ENCODE measurements at places on chromosomes 2 and 18.

DNA sequence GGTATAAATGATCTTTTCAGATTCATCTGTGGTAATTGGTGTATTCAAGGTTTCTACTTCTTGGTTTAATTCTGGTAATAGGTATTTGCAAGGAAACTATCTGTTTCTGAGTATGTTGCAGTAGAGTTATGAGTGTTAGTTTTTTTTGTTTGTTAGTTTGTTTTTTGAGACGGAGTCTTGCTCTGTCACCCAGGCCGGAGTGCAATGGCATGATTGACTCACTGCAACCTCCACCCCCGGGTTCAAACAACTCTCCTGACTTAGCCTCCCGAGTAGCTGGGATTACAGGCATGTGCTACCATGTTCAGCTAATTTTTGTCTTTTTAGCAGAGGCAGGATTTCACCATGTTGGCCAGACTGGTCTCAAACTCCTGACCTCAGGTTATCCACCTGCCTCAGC is 60.9 kb upstream of the IL1R2 start:
- DNase-seq: no peak

- peak; percentile 32 for DNase-seq
Observed at GRCh38 chr2:138827426-138828054, 47.4 kb upstream of the NXPH2 start.

GRCh38 chr2:223729781-223730180 is 107.6 kb downstream of the AP1S3 start:
- no peak for DNase-seq

- peak; percentile 81 for DNase-seq
Observed at GRCh38 chr2:43611987-43612894, 16.4 kb upstream of the THADA start.

GRCh38 chr18:40944576-40944975 is 1010.5 kb upstream of the PIK3C3 start:
- no peak for DNase-seq

DNA sequence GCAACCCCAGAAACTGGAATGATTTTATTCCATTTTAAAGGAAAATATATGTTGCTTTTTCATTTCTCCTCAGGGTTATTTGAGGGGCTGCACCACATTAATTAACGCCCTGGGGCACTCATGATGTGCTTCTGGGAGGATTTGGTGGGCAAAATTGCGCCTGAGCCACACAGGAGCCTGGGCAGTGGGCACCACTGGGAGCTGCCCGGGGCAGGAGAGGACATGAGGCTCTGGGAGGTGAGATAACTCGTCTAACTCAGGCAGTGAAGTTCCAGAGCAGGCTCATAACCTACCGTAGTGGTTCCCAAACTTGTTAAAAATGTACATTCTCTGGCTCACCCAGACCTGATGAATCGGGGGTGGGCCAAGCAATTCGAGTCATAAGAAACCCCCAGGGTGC is 68.3 kb downstream of the EDAR start:
- DNase-seq: no peak

DNA sequence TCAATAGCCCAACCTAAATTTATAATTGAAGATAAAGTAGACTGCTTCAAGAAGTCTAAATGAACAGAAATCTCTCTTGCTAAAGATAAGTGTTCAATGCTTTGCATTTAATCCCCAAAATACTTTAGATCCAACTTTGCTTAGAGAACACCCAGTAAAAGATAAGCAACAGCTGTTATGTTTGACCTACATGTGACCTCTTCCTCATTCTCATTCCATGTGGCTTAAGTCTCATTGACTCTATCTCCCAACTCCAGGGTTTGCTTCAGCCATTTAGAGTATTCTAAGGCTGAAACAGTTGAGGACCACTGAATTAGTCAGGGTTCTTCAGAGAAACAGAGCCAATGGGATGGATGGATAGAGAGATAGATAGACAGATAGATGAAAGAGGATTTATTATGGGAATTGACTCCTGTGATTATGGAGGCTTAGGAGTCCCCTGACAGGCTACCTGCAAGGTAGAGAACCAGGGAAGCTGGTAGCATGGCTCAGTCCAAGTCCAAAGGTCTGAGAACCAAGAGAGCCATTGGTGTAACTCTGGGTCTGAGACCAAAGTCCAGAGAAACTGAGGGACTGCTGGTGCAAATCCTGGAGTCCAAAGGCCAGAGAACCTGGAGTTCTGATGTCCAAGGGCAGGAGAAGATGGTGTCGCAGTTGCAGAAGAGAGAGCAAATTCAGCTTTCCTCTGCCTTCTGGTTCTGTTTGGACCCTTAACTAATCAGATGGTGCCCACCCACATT is 32.1 kb downstream of the CRYGD start:
- no peak for DNase-seq

DNA sequence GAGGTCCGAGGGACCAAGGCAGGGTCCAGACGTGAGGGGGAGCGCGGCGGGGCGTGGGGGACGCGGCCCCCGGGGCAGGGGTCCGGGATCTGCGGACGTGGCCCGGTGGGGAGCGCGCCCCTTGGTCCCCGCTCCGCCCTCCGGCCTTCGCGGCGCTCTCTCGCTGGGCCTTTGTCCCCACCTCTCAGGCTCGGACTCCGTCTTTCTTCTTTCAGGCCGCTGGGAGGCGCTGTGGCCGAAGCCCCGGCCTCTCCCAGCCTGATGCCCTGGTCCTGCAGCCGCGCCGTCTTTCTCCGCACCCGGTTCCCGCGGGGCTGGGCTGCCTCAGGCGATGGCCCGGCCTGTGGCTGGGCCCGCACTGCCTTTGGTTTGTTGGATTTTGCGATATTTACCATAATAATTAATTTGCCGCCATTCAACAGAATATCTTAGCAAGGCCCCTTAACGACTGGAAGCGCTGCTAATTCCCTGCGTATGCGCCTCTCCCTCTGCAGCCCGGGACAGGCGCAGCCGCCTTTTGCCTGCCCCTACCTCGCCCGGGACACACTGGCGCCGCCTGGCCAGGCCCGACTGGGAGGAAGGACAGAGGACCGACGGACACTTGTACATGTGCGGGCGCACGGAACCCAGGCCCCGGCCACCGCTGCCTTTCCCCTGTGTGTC is 10.8 kb downstream of the SIX3 start:
- no peak for DNase-seq

- DNase-seq: no peak
Observed at GRCh38 chr18:7953095-7953958, 386.2 kb downstream of the PTPRM start.

GRCh38 chr18:13611142-13611600 is 115.2 kb downstream of the FAM210A start:
- DNase-seq: no peak

- DNase-seq: no peak
Observed at GRCh38 chr2:163771596-163771995, 35.8 kb upstream of the FIGN start.

DNA sequence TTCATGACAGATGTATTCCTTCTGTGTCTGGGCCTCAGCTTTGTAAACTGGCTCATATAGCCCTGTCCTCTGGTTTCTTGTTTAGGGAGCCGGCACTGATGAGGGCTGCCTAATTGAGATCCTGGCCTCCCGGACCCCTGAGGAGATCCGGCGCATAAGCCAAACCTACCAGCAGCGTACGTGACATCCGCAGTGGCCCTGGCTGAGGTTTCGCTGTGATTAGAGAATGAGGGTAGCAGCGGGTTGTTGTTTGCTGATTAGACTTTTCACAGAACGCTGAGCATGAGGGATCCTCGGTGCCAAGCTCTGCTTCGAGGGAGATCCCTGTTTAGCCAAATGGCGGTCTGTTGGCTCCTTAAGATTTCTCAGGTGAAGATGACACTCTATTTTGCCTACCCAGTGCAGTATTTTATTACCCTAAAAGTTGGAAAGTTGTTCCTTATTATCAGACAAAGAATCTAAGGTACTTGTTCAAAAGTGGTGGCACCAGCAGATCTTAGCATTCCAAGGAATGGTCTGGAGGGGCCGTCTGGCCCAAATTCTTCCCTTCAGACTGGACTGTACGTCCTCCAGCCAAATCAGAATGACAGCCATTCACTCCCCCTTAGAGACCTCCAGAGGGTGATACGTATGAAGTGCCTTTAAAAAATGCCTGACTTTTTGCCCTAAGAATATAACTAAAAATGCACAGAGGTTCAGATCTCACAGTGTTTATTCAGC is 21.5 kb upstream of the GMCL1 start:
- DNase-seq: no peak

- no peak for DNase-seq
Observed at GRCh38 chr2:12549641-12550040, 167.1 kb upstream of the TRIB2 start.

- no peak for DNase-seq
Observed at GRCh38 chr2:215888680-215889079, 124.7 kb downstream of the MREG start.

GRCh38 chr2:168550670-168551069 is 94.6 kb downstream of the CERS6 start:
- DNase-seq: no peak

- DNase-seq: no peak
Observed at GRCh38 chr18:2325308-2325849, 245.9 kb downstream of the METTL4 start.

- DNase-seq: no peak
Observed at GRCh38 chr2:27790796-27791195, 19.3 kb downstream of the MRPL33 start.

- peak; percentile 46 for DNase-seq
Observed at GRCh38 chr2:37323781-37324535, 675 bp downstream of the PRKD3 start.

- DNase-seq: no peak
Observed at GRCh38 chr2:230230087-230230486, 4.6 kb downstream of the SP140 start.

DNA sequence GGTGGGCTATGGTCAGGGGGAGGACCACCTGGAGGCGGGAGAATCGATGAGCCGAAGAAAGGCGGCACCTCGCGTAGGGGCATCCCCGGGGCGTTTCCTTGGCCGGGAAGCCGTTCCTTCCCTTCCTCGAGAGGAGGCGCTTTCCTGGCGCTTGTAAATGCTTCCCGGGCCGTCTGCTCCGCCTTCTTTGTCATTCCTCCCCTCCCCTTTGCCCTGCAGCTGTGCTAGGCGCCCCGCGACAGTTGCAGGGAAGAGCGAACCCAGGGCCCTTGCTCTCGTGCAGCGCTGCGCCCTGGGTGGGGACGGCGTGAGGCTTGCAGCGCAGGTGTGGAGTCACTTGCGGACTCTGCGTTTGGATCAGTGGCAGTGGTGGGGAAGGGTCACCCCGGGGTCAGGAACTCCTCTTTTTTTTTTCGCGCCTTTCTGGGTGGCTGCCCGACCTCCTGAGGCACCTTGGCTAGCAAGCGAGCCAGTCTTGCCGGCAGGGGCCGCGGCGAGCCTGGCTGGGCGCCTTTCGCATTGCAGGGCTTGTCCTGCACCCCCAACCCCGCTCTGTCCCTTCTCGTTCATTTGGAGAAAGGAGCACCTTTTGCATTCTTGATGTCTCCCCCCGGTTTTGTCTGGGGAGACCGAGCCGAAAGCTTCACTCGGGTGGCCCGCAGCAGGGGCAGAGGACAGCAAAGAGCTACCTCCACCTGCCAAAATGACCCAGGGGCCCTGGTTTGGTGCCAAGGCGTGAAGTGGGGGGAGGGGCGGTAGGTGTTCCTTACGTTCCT is 858 bp downstream of the KCNS3 start:
- DNase-seq: peak; percentile 94

GRCh38 chr2:132871831-132872230 is 201.8 kb upstream of the LYPD1 start:
- DNase-seq: no peak

GRCh38 chr2:212538305-212539071 is at the start of gene ERBB4:
ERBB4 (minus strand) TSS chr2:212538802; CDS start chr2:212538530, 272 bp downstream.
- no peak for DNase-seq

DNA sequence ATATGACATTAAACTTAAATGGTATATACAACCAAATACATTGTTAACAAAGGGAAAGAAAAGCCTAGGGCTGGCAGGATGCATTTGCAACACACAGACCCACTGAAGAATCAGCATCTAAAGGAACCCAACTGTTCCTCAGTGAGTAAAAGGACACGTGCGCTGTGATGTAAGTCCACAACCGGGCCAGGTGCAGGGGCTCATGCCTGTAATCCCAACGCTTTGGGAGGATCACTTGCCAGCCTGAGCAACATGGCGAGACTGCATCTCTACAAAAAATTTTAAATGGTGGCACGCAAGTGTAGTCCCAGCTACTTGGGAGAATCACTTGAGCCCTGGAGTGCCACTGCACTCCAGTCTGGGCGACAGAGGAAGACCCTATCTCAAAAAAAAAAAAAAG is 3.9 kb downstream of the DTNB start:
- DNase-seq: no peak

DNA sequence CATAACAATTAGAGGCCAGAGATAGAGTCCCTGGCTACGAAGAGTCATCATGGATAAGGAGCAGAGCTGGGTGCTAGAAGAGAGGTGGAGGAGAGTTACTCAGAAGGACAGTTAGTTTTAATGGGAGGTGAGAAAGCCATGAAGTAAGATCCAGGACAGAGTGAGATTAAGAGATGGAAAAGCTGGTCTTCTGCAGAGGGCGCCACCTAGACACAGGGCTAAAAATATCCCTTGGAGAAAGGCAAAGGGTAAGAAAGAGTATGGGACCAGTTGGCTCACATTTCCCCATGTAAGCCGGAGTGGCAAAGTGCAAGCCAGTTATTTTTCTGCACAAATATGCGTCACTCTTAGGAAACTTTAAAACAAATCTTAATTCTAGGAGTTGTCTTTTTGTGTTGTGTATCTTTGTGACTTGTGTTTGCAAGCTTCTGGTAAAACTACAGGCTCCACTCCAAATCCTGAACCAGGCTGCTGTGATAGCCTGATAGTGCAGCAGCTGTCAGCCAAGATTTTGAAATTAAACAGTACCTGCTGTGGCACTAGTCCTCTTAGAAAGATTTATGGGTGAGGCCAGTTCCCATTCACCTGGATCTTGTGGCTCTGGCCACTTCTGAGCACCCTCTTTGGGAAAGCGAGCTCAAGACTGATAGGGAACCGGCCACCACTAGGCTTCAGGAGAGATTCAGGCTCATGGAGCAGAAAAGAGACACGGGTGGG is 204.2 kb downstream of the TPGS2 start:
- DNase-seq: no peak

GRCh38 chr2:158056875-158057274 is 44.8 kb upstream of the UPP2 start:
- no peak for DNase-seq

GRCh38 chr2:239576784-239577685 is 176.2 kb upstream of the HDAC4 start:
- no peak for DNase-seq

DNA sequence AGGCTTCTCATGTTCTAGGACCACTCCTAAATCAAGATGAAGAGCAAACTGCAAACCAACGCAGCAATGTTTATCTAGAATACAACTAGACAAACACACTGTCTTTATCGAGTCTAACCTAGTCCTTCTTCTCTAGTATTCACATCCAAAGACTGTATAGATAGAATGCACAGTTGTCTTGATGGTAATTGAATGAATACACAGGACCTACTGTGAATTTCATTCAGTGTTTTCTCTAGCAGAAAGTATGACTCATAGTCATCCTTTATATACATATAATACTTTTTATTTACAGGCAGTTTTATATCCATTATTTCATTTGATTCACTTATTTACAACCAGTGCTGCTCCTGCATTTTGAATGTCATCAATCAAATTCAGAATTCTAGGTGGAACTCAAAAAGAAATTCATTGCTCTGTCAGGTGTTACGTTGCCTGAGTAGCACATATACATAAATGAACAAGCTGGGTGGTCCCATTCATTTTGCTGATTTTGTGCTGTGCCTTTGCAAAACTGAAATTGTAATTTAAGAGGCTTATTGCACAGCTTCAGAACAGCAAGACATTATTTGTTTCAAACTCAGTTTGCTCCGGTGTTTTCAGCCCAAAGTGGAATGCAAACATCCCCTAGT is 374.8 kb downstream of the EPHA4 start:
- no peak for DNase-seq

GRCh38 chr2:40360652-40361051 is 91.2 kb downstream of the SLC8A1 start:
- no peak for DNase-seq
